Brain microvascular endothelial cell (primary cell): ENCODE measurements at places on chromosomes 7 and 10.
A peak's percentile ranks its signal among the peaks of the same experiment; 100 is the strongest.

DNA sequence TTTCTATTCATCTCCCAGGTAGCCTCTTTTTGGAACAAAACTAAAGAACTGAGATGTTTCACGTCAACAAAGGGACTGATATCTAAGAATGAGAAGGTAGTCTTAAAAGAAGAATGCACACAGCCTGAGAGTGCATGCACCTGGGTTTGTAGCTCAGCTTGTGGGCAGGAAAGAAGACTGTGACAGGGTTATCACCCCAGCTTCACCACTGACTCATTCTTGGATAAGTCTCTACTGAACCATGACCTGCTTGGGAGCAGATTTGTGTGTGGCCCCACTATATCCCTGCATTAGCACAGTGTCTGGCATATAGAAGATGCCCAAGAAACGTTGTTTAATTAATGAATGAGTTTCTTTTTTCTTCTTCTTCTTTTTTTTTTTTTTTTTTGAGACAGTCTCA is 187.5 kb downstream of the GPAM start:
- DNase-seq, result no peak

DNA sequence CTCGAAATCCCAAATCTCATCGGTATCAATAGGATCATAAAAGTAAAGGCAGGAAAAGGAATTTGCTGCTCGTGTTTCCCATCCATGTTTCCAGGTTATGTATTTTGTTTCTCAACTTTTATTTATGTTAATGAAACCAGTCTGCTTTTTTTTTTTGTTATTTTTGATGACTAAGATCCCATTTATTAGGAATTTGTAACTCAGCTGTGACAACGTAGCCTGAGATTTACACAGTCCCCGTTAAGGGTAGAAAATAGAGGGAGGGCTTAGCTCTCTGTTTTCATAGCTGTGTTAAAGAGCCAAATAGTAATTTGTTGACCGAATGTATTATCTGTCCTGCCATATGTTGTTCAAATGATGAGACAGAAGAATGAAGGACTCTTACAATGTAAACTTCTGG is 164.0 kb downstream of the MGMT start:
- no peak for DNase-seq

GRCh38 chr7:118511146-118511545 is 286.6 kb downstream of the ANKRD7 start:
- DNase-seq, result no peak

- no peak for DNase-seq
Observed at GRCh38 chr7:83306502-83306901, 143.8 kb upstream of the PCLO start.

DNA sequence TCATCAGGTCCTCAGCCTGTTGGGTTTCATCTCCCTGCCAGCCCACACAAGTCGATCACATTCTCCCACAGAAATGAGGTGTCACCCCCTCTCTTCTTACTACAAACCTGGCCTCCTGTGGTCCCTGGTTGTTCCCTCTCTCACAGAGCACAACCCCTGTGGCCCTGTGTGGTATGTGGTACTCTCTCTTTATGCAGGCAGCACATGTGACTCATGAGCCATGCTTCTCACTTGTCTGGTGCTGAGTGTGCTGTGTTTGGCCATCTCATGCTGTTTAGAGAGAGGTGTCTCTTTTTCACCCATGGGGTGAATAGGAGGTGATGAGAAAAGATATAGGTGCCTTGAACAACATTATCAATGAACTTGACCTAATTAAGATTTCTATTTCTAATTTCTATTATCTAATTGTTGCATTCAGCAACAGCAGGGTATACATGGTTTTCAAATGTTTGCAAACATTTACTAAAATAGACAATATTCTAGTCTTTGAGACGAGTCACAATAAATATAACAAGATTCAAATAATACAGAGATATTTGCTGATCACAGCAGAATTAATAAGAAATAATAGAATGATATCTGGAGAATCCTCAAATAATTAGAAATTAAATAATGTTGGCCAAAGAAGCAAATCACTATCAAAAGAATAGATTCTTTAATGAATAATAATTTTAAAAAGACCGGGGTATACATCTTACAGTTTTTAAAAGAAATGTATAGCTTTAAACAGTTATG is 633.8 kb upstream of the IGFBP3 start:
- peak; percentile 95 for DNase-seq

DNA sequence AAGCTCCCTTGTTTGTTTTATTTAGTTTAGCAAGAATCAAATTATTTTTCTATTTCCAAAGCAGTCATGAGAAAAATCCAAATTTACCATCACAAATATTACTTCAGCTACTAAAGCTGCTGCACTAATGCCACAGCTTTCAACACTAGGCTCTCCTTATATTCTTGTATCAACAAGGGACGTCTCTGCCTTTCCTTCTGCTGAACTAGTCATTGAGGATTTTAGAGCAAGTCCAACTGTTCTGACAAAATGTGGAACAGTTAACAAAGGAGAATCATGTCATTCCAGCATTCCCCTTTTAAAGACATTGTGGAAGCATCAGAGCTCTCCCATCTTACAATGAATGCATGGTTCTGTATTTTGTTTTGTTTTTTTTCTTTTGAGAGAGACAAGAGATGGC is 28.6 kb downstream of the FAM13C start:
- no peak for DNase-seq

DNA sequence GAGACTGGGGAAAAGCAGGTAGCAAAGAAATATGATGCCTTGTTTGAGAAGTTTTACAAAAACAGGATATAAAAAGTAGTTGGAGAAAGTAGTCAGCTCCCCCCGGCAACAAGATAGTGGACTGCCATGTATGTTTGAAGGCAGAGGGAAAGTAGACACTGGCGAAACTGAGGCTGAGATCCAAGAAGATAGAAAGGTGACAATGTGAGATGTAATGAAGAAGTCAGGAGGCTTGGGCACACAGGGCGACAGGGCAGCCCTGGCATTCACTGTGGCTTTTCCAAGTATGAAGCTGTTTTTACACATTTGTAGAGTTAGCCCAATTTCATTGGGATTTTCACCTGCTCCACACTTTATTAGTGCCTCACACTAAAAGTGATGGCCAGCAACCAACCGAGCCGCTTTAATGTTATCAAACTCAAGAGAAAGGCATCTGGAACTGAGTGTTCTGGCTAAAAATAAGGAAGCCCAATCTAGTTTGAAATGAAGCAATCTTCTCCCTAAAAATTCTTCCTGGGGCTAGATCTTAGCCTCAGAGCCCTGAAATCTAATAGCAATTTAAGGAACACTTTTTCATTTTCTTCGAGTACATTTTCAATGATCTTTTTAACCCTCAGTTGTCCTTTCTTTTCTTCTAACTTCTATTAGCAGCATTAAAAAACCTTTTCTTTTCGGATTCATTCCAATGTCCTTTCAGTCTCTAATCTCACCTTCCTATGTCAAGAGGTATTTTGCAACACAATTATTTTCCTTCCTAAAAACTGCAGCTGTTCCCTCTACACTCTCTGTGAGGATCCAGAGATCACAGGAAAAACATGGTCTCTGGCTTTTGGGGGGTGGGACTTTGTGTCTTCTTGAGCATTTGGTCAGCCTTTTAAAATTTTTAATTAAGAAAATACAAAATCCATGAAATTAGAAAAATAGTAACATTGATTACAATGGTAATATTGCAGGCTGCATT is 108.0 kb downstream of the RNLS start:
- DNase-seq, result no peak

- no peak for DNase-seq
Observed at GRCh38 chr7:44849259-44849884, 1.5 kb upstream of the H2AZ2 start.

- peak; percentile 19 for DNase-seq
Observed at GRCh38 chr10:99457813-99458212, 27.4 kb upstream of the GOT1 start.

GRCh38 chr10:22760025-22760424 is 45.6 kb upstream of the PIP4K2A start:
- no peak for DNase-seq

DNA sequence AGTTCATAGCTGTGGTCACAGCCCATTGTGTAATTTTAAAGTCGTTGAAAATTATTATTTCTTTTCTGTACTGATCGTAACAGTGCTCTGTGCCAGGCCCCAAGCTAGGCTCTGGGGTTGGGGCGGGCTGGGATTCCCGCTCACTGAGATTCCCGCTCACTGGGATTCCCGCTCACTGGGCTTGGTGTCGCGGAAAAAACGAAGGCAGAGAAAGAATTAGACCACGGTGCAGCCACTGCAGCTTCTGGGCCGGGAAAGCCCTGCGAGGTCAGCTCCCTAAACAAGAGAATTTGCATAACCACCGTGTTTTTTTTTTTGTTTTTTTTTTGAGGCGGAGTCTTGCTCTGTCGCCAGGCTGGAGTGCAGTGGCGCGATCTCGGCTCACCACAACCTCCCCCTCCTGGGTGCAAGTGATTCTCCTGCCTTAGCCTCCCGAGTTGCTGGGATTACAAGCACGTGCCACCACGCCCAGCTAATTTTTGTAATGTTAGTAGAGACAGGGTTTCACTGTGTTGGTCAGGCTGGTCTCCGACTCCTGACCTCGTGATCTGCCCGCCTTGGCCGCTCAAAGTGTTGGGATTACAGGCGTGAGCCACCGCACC is 31.2 kb downstream of the FOXK1 start:
- no peak for DNase-seq

GRCh38 chr10:99540657-99541531 is 8.2 kb downstream of the NKX2-3 start:
- no peak for DNase-seq

- DNase-seq, result no peak
Observed at GRCh38 chr10:48573045-48573444, 31.8 kb downstream of the ARHGAP22 start.

- DNase-seq, result no peak
Observed at GRCh38 chr10:71523756-71524155, 127.0 kb downstream of the CDH23 start.

- peak; percentile 35 for DNase-seq
Observed at GRCh38 chr7:46424934-46425333, 503.9 kb upstream of the IGFBP3 start.

- peak; percentile 70 for DNase-seq
Observed at GRCh38 chr7:36207451-36208291, 54.6 kb downstream of the EEPD1 start.

DNA sequence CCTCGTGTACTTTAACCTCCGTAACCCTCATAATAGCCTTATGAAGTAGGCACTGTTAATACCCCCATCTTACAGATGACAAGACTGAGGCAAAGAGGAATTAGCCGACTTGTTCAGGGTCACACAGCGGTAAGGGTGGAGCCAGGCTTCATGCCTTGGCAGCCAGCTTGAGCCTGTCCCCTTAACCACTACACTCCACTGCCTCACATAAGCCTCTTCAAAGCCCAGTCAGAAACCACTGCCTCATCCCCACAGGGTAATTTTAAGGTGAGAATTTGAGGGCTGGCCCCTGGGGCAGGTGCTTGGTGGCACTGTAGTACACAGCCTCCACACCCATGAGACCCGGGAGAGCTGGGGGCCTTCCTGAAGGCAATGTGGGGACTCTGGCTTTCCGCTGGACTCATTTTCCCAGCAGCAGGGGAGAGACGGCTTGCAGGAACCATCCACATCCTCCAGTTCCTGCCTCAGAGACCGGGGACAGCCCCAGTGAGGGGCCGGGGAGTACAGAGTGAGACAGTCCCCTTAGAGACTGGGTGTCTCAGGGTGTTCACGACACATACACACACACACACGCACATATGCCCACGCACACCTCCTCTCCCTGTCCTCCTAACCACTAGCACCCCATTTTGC is 7.6 kb upstream of the C10orf105 start:
- no peak for DNase-seq

- no peak for DNase-seq
Observed at GRCh38 chr10:62388328-62388727, 14.2 kb downstream of the ZNF365 start.

DNA sequence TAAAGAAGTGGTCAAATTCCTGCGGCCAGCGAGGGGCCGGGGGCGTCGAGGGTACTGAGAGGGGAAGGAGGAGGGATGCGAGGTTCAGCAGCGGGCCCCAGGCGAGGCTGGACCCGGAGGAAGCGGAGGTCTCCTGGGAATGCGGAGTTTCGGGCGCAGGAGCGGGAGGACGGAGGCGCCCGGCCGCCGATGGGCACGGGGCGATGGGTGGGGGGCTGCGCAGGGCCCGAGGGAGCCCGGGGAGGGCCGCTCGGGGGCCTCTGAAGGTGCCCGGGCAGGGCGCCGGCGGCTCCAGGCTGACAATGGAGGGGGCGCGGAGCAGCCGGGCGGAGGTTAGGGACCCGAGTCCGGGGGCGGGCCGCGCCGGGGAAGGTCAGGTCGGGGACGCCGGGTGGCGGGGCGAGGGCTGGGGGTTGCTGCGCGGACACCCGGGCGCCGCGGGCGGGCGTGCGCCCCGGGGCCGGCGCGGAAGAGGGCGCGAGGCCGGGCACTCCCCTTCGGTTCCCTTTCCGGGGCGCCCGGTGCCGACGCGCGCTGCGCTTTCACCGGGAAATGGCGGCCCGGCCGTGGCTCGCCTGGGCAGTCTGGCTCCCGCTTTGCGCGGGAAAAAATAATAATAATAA is 683 bp downstream of the MACROH2A2 start:
- no peak for DNase-seq

DNA sequence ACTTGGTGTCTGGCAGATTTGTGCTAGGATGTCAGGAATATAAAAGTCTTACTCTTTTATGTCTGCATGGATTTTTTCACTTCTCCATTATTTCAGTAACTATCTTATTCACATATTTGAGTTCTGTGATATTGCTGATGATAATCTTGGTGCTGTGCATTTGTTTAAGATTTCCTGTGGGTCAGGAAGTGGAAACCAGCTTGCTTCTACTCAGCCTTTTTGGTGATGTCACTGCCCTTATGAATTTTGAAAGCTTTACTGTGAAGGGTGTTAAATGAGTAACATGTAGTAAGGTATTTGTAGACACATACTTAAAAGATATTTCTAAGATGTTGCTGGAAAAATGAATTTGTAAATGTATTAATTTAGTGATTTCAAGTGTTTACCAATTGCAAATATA is 69.5 kb upstream of the VOPP1 start:
- DNase-seq, result no peak

DNA sequence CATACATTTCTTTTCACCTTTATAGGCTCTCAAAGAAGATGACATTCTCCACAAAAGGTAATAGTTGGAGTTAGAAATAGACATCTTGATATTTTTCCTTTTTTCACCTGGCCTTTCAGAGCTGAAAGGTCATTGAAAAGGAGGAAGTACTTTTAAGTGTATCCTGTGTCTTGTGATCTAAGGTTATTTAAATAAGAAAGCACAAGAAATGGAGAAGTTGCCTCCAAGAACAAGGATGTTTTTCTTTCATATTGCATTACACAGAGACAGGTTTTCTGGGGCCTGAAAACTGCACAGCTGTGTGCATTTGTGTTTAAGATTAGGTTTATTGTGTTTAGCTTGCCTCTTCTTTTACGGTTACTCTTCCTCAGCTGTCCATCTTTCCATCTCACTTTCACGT is 103.4 kb upstream of the SEMA3D start:
- DNase-seq, result no peak

- no peak for DNase-seq
Observed at GRCh38 chr7:115056019-115056418, 134.1 kb downstream of the MDFIC start.

GRCh38 chr7:63077841-63078240 is 920.8 kb upstream of the ZNF722 start:
- DNase-seq, result no peak

DNA sequence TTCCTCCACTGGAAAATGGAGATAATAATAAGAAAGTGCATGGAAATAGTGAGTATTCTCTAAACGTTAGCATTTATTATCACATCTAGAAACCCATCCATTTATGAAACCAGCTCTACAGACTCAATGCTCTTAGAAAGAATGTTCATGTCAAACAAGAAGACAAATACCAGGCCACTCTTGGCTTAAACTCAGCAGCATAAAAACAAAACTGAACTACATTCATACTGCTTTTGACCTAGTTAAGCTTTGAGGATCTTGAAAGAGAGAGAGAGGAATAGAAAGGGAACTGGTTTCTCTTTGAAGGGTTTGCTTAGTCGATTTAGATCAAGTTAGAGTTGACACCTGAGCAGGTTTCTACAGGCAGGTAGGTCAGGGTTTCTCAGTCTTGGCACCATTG is 332.9 kb upstream of the PRKCQ start:
- DNase-seq, result no peak
